Activated CD4-positive, alpha-beta T cell treated with anti-CD3 and anti-CD28 coated beads for 36 hours (primary cell): ENCODE measurements at places on chromosomes 7 and 10. TPM values are rescaled to one million over a fixed set of nuclear protein-coding genes. Genes with fewer than 3 reads are reported as not detected.
A peak's percentile ranks its signal among the peaks of the same experiment; 100 is the strongest.

DNA sequence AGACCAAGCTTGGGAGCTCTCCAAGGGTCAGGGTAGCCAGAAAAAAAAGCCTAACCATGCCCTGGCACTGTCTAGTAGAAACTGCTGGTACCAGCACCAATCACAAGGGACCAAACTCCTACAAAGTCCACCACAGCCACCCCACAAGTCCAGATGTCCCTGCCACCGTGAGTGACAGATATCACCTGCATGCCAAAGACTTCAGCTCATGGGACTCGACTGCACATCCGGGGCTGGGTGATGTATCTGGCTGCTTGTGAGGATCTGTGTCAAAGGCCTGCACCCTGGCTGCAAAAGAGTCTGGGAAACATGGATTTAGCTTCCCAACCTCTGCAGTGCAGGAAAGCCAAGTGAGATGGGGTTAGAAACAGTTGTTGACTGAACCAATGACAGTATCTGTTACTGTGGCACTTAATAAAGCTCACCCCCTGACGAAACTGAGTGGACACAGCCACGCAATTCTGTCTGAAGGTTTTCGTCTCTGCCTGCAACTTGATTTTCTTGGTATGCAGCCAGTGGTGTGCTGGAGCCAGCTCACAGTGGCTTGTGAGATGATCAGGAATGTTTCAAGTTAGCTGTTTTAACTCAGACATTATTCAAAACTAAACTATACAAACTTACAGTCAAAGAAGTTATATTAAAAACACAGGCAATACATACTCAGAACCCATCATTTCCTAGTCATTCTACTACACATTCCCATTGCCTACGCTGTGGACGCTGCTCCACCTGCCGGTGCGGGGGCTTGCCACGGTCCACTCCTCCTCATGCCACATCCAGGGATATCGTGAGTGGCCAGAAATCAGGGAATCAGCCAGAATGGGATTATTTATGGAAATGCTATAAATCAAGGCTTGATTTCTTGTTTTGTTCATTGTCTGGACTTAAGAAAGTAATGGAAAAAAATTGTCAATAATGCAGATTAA, 9.2 kb downstream of the ZNF488 start:
- no peak for DNase-seq

GRCh38 chr7:27169658-27170425, 4.3 kb downstream of the HOXA10 start:
- DNase-seq, result peak; percentile 26

GRCh38 chr7:101436857-101437576, 74.3 kb downstream of the COL26A1 start:
- DNase-seq, result no peak

DNA sequence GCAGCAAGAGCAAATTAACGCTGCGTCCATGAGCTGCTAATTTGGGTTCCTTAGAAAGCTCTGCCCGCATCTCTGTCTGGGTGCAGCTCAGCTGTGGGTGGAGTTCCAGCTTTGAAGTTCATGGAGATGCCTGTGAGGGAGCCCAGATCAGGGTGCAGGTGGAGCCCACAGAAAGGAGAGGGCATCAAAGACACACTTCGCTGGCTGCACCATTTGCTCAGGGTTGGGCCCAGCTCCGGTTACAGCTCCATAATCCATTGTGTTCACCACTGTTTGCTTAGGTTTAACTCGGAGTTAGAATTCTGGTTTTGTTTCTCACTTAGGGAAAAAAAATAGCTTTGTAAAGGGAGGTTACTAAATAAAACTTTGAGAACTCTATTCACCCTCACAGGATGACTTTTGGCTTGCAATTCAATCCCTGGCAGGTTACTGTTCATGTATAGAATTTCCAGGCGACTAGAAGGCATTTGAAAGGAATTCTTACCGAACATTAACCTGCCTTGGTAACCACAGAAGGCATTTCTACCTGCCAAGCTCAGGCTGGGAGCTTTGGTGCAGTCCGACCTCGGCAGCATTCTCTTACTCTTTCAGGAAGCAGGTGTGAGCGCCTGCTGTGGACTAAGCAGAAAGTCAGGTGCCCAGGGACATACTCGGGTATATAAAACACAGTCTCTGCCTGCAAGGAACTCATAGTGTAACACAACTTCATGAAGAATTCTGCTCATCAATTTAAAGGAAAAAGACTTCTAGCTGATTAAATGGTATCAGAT, 179.5 kb upstream of the RNF32 start:
- DNase-seq, result no peak

DNA sequence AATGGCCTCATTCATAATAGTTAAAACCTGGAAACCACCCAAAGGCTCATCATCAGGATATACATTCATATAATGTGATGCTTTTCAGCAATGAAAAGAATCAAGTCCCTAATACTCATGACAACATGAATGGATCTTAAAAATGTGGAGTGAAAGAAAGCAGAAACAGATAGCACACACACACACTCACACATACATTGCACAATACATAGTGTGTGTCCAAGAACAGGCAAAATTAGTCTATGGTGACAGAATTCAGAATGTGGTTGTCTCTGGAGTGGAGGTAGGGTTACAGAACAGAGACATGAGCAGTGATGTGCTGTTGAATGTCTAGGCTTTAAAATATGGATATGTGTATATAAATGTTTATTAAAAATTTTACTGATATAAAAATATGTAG, 419.9 kb upstream of the PCDH15 start:
- no peak for DNase-seq

DNA sequence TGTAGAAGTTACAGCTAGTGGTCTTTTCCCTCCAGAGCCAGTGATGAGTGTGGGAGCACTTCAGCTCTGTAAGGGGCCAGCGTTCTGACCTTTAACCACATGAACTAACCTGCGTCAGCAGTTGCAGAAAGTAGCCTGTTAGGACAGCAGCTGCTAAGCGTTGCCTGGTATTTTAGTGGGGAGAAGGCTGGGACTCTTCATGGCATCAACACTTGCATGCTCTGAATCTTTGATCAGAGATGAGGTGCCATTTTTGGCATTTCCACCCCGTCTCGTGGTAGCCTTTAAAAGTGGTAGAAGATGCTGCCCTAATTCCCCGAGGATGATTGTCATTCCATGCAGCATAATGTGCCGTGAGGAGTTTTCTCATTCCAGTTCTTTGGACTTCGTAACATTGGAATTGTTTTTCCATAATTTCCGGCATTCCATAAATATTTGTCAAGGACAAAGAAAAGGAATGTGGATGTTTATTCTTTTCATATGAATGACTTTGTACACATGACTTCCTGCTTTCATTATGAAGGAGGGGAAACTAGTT, 92.2 kb downstream of the AVL9 start:
- no peak for DNase-seq

DNA sequence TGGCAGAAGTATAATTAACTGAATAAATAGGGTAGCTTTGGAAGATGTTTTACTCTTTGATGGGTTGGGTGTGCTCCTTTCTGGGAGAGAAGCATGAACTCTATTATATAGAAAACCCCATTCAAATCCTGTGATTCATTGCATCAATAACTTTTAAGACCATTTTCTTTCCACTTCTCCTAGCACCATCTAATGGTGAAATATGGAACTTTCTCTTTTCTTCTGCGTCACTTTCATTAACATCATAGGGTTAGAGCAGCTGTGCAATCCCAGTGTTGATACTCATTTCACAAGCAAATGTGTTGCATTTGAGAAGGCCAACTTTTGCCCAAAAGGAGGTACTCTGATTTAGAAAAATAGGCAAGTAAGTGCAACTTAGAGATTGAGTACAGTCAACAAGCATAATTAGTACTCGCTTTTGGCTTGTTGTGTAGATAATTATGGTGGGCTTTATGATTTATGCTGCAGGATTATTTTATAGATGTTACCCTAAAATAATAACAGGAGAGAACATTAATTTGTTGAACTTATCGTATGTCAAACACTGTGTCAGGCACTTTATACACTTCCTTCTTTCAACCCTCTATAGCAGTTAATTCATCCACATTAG, 92.9 kb downstream of the CPED1 start:
- no peak for DNase-seq

GRCh38 chr7:29988424-29989256, 961 bp downstream of the SCRN1 start:
- peak; percentile 56 for DNase-seq

GRCh38 chr7:19109000-19109946, 8.2 kb downstream of the TWIST1 start:
- no peak for DNase-seq

DNA sequence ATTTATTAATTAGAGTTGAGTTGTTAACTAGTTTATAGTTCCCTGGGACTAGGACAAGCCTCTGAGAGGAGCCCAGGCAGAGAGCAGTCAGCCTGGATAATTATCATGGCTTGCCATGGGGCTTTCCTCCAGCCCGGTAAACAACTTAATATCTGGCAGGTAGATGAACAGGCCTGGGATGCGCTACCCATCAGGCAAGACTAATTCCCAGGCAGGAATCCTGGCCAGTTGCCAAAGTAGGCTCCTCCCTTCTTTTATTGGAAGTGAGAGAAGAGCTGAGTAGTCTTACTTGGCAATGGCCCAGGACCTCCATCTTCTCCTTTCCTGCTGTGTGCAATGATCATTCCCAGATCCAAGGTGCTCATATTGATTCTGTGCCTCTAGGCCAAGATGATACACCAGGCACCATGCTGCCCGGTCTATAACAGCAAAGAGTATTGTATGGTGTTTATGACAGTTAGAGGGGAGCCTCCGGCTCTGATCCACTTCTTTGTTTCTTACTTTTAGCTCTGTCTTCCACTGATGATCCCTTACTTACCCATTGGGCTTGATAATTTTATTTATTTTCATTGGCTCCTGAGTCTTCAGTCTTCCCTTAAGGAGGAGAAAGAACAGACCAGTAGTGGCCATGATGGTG, 408.7 kb downstream of the REEP3 start:
- no peak for DNase-seq

- DNase-seq, result no peak
Measured at GRCh38 chr10:16904049-16904448, 86.8 kb upstream of the RSU1 start.

DNA sequence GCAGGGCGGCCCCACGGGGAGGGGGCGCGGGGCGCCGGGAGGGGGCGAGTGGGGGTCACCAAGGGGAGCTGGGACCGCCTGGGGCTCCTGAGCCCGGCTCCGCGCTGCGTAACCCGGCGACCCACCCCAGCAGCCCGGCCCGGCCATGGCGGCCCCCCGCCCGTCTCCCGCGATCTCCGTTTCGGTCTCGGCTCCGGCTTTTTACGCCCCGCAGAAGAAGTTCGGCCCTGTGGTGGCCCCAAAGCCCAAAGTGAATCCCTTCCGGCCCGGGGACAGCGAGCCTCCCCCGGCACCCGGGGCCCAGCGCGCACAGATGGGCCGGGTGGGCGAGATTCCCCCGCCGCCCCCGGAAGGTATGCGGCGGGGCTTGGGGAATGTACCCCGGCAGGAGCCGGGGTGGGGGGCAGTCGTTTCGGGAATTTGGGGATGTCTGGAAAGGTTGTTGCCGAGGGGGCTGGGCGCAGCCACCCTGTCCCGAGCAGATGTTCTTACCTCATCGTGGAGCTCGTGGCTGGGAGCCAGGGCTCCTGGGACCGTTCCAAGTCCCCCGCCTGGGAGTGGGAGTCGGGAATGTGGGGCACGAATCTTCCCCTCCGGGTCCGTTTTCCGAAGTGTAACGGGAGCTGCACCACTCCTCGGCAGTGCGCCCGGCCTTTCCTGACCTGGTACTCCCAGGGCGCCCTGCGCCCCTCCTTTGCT, 431 bp downstream of the ZYX start:
- peak; percentile 51 for DNase-seq

Gene UBTD1
- total RNA-seq, result 1.5 TPM

Gene ITPRID1
- total RNA-seq, result not detected

- no peak for DNase-seq
Measured at GRCh38 chr10:11282156-11282555, 264.5 kb downstream of the CELF2 start.

Gene SLC26A5
- not detected for total RNA-seq
